Fibroblast of skin of left biceps (primary cell): ENCODE measurements at places on chromosomes 11 and 22.

GRCh38 chr11:25613451-25613850 lies 718.5 kb upstream of the ANO3 start:
- DNase-seq, result no peak

DNA sequence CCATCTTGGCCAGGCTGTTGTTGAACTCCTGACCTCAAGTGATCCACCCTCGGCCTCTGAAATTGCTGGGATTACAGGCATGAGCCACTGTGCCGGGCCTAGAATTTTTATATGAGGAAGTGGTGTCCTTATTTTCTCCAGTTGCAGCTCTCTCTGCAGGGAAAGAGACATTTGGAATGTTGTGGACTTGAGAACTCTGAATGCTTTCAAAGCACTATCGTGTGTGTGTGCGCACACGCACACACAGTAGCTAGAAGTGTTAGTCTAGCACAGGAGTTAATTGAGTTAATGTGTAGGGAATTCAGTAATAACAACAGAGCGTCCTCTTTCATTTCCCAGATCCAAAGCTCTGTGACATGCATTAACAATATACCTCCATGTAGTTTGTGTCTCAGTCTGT lies 164.0 kb upstream of the RASSF10 start:
- DNase-seq, result no peak

GRCh38 chr11:113855803-113856202 lies 19.6 kb downstream of the USP28 start:
- no peak for DNase-seq

GRCh38 chr11:134537941-134538340 lies 125.9 kb upstream of the B3GAT1 start:
- no peak for DNase-seq

DNA sequence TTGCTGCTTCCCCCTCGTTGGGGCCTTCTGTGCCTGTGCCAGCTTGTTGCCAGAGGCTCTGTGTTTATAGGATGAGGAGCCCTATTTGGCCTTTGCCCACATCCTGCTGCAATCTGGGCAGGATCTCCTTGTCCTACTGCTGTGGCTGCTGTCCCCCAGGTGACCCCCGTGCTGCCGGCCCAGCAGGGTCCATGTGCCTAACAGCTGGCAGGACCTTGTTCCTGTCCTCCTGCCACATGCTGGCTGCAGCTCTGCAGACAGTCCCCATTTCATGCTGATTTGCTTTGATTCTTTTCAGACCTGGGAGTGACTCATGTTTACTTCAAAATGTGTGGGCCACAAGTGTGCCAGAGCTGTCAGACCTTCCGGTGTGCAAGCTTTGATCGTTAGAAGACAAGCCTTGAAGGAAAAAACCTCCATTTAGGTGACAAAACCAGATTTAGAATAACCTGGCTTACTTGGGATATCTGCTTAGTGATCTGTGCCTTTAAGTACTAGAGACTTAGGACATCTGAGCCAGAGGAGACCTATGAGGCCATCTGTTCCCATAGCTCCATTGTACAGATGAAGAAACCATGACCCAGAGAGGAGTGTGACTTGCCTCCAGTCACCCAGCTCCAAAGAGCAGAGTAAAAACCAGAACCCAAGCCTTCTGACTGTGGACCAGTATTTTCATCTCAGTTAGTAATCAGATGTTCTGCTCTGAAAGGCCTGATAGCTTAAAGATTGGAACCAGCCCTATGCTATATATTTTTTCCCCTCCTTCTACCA lies 11.1 kb downstream of the NAV2 start:
- DNase-seq, result no peak

DNA sequence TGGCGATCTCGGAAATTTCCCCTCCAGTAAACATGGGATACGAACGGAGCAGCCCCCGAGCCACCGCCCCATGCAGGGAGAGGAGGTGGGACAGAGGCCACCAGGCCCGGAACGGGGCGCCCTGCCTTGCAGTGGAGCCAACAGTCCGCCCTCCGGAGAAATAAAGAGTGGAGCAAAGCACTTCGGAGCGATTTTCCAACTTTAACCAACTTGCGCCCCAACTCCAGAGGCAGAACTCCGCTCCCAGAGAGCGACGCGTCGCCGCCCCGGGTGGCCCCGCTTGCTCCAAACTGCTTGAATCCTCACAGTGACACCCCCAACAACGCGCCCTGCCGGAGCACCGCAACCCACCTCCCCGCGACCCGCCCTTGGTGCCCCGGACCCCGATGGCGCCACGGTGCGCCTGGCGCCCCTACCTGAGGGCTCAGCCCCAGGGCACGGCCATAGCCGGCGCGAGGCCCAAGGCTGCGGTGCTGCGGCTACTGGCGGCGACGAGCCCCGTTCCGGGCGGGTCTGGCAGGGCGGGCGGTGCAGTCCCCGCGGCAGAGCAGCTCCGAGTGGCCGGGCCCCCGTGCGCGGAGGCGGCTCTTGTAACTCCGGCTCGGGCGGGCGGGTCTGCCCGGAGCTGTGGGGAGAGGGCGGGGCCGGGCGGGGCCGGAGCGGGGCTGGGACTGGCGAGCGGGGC lies at the start of gene AHNAK:
Gene AHNAK (minus strand): TSS at position 563 of the 685 bp plus-strand sequence. CDS start 10,708 bp downstream, outside the sequence.
- no peak for DNase-seq

DNA sequence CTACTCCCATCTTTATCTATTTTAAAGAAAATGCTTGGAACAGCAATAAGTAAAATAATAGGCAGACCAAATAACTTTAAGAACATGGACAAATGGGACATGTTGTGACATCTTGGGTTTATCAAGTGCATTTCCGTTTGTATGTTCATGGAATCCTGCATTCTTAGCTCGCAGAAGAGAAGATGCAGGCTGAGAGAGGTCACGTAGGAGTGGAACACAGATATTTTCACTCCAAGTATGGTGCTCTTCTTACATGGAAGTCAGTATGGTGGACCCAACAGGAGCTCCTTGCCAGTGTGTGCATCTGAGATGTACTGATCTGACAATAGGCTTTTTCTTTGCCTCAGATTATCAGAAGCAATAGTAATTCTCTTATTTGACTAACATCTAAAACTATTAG lies 1.7 kb downstream of the E2F8 start:
- DNase-seq, result no peak

DNA sequence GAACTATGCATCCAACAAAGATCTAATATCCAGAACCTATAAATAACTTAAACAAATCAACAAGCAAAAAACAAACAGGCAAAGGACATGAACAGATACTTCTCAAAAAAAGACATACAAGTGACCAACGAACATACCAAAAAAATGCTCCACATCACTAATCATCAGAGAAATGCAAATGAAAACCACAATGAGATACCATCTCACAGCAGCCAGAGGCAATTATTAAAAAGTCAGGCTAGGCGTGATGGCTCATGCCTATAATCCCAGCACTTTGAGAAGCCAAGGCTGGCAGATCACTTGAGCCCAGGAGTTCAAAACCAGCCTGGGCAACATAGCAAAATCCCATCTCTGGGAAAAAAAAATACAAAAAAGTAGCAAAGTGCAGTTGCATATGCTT lies 10.7 kb downstream of the SAA4 start:
- no peak for DNase-seq

GRCh38 chr22:27397954-27398342 lies 403.6 kb downstream of the MN1 start:
- DNase-seq, result no peak

- peak; percentile 55 for DNase-seq
Measured at GRCh38 chr11:16195651-16196050, 160.7 kb downstream of the SOX6 start.

DNA sequence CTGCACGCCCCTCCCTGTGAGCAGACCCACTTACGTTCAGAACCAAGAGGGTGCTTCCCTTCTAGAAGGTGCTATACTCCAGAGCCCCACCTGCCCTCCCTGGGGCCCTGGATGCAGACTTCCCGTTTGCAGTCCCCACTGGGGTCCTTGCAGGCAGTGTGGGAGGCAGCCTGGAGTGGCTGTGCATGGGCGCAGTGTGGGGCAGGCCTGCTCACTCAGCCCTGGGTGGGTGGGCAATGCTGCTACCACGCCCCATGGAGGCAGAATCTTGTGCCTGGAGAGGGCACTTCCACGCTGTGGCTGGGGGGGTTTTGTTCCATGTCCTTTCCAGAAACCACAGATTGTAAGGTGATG lies 116.2 kb downstream of the KCNQ1OT1 start:
- DNase-seq, result no peak

- DNase-seq, result no peak
Measured at GRCh38 chr11:108601150-108601549, 7.6 kb upstream of the EXPH5 start.

GRCh38 chr11:8728563-8728962 lies 46.0 kb downstream of the RPL27A start:
- no peak for DNase-seq

- no peak for DNase-seq
Measured at GRCh38 chr22:25364281-25364680, 144.8 kb downstream of the CRYBB2 start.

DNA sequence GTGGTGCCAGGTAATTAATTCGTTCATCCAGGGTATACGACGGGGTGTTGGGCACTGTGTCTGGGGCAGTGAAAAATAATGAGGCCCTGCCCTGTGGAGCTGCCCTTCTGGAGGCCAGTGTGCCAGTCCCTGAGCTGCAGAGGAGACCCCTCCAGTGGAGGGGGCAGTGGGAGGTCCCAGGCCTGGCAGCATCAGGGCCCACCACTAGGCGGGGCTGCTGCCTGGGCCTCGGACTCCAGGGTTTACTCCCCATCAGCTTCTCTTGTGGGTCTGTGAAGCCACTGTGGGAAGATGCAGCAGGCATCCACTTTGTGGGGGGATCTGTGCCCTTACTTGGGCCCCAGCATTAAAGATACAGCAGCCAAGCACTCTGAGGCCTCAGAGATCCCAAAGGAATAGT lies 17.4 kb upstream of the TMPRSS6 start:
- DNase-seq, result no peak

DNA sequence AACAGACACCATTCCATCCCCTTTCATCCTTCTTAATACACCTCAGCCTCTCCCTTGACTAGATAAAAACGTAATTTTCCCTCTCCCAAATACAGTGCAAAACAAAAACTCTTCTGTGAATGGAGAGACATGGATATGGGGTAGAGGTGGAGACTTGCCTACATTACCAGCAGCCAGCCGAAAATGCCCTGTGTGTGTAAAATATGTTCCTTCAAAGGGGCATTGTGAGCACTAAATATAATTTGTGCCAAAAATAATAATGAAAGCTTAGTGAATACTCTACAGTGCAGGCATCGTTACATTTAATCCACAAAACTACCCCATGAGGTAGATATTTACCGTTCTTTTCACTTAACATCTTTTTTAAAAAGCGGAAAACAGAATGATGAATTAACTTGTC lies 1.0 kb upstream of the TRIM44 start:
- DNase-seq, result no peak
